ENCODE measurements at places on chromosomes 12 and 14.
A peak's percentile ranks its signal among the peaks of the same experiment; 100 is the strongest.

GRCh38 chr12:46933947-46934346 is 108.2 kb upstream of the SLC38A4 start:
- no peak overlapping the region for H3K27ac ChIP-seq
- H3K36me3 ChIP-seq, result no peaks in the 10 kb centered on the region
- DNase-seq, result no peak
- no peak overlapping the region for H3K4me3 ChIP-seq
- no peaks in the 10 kb centered on the region for H3K4me1 ChIP-seq

DNA sequence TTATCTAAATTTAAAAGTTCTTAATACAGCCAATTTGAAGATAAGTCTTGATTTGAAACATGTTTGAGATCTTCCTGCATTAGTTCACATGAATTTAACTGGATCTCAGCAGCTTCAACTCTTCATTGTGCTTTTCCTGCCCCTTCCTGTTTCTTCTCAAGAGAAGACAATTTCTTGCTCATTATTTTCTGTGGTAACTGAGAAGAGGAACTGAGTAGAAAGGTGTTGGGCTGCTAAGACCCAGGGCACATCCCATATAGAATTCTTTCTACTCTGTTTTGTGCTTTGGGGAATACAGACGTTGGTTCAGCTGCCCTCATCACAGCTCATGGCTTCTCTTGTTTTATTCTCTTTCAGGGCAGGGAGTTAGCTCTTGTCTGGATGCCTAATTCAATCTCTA is 110.2 kb downstream of the SNAPC1 start:
- DNase-seq, result no peak
- H3K27ac ChIP-seq, result no peak overlapping the region
- peaks cover 1% of the 10 kb centered on the region for H3K36me3 ChIP-seq
- H3K27me3 ChIP-seq, result peaks cover 71% of the 10 kb centered on the region
- no peak overlapping the region for H3K4me3 ChIP-seq

- peaks cover 8% of the 10 kb centered on the region for H3K4me1 ChIP-seq
- H3K36me3 ChIP-seq, result no peaks in the 10 kb centered on the region
- no peak for DNase-seq
- H3K27me3 ChIP-seq, result no peaks in the 10 kb centered on the region
- no peak overlapping the region for H3K27ac ChIP-seq
- no peak overlapping the region for H3K4me3 ChIP-seq
These were observed 68.1 kb upstream of the HECTD1 start for GRCh38 chr14:31275731-31276130.

- H3K27ac ChIP-seq, result no peak overlapping the region
- H3K36me3 ChIP-seq, result no peaks in the 10 kb centered on the region
- peaks cover 15% of the 10 kb centered on the region for H3K4me1 ChIP-seq
- no peak for DNase-seq
- H3K4me3 ChIP-seq, result no peak overlapping the region
These were observed 64.1 kb upstream of the USP15 start for GRCh38 chr12:62196146-62196545.

- peaks cover 4% of the 10 kb centered on the region for H3K36me3 ChIP-seq
- H3K4me1 ChIP-seq, result peaks cover 13% of the 10 kb centered on the region
- H3K4me3 ChIP-seq, result peak overlapping the region; percentile 75
- DNase-seq, result no peak
These were observed 520 bp downstream of the KSR2 start for GRCh38 chr12:117968151-117968789.

DNA sequence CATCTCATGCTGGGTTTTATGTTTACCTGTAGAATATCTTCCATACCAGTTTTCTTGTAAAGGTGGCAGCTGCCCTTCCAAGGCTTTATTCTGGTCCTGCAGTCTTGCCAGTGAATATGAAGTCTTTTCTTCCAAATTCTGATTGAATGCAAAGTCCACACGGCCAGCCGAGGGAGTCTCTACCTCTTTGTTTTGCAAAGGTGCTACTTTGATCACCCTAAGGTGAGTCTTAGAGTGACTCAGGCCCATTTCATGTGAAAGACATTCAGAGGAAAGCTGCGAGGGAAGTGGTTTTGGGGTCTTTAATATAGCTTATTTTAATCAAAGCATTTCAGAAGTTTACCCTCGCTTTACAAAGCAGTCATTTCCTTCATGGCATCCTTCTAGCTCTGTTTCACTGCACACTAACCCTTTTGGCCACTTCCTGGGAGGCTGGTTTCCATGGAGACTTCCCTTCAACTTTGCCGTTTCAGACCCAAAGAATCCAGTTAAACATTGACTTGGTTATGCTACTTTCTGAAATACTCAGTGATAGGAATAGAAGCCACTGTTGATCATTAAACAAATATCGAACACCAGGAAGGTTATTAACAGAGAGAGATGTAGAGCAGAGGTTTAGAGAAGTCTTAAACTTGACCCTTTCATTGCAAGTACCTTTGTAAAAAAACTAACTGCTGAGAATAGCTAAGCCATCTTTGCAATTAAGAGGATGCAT is at the start of gene CCDC198:
Gene CCDC198 (minus strand): TSS at position 391 of the 715 bp plus-strand sequence. CDS start 142 bp downstream, at position 249.
- DNase-seq, result no peak
- H3K4me3 ChIP-seq, result no peak within 1 kb of the TSS
- H3K27ac ChIP-seq, result no peak within 1 kb of the TSS
- H3K4me1 ChIP-seq, result no peaks in the 10 kb centered on the region
- H3K36me3 ChIP-seq, result no peaks in the 10 kb centered on the region
- H3K27me3 ChIP-seq, result no peaks in the 10 kb centered on the region

- no peak for DNase-seq
- H3K4me1 ChIP-seq, result no peaks in the 10 kb centered on the region
- H3K27ac ChIP-seq, result no peak overlapping the region
- H3K4me3 ChIP-seq, result no peak overlapping the region
These were observed 52.6 kb downstream of the RIMBP2 start for GRCh38 chr12:130663514-130663913.

GRCh38 chr12:124646385-124647230 is 79.2 kb upstream of the NCOR2 start:
- H3K4me3 ChIP-seq, result peak overlapping the region; percentile 67
- H3K4me1 ChIP-seq, result peaks cover 24% of the 10 kb centered on the region
- H3K27me3 ChIP-seq, result no peaks in the 10 kb centered on the region
- peak; percentile 10 for DNase-seq
- peak overlapping the region; percentile 75 for H3K27ac ChIP-seq

DNA sequence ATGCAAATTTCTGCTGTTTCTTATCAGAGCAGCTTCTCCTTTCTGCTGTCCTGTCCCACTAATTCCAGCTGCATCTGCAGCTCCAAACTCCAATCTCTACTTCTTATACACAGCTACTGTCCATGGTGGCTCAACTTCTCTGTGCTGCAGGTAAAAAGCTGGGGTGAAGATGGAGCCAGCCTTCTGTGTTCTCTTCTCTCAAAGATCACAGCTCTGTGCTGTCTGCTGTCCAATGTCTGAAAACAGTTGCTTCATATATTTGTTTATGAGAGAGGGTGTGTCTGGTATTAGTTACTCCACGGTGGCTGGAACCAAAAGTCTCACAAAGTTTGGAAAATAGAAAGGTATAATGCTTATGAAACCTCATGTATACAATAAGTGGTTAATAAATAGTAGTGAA is 445.8 kb upstream of the TBX3 start:
- H3K36me3 ChIP-seq, result no peaks in the 10 kb centered on the region
- no peaks in the 10 kb centered on the region for H3K27me3 ChIP-seq
- H3K4me3 ChIP-seq, result no peak overlapping the region
- no peak for DNase-seq

- peaks cover 9% of the 10 kb centered on the region for H3K27me3 ChIP-seq
- no peaks in the 10 kb centered on the region for H3K4me1 ChIP-seq
- no peak for DNase-seq
- peaks cover 2% of the 10 kb centered on the region for H3K36me3 ChIP-seq
- H3K27ac ChIP-seq, result no peak overlapping the region
These were observed 462.0 kb downstream of the CCDC91 start for GRCh38 chr12:28652239-28652638.

Measured in central memory CD8-positive, alpha-beta T cell (primary cell).